ENCODE measurements at places on chromosomes 11 and 22. TPM values are rescaled to one million over a fixed set of nuclear protein-coding genes. Genes with fewer than 3 reads are reported as not detected.

- no peak for DNase-seq
These were observed 14.4 kb downstream of the YWHAH start for GRCh38 chr22:31958625-31959239.

DNA sequence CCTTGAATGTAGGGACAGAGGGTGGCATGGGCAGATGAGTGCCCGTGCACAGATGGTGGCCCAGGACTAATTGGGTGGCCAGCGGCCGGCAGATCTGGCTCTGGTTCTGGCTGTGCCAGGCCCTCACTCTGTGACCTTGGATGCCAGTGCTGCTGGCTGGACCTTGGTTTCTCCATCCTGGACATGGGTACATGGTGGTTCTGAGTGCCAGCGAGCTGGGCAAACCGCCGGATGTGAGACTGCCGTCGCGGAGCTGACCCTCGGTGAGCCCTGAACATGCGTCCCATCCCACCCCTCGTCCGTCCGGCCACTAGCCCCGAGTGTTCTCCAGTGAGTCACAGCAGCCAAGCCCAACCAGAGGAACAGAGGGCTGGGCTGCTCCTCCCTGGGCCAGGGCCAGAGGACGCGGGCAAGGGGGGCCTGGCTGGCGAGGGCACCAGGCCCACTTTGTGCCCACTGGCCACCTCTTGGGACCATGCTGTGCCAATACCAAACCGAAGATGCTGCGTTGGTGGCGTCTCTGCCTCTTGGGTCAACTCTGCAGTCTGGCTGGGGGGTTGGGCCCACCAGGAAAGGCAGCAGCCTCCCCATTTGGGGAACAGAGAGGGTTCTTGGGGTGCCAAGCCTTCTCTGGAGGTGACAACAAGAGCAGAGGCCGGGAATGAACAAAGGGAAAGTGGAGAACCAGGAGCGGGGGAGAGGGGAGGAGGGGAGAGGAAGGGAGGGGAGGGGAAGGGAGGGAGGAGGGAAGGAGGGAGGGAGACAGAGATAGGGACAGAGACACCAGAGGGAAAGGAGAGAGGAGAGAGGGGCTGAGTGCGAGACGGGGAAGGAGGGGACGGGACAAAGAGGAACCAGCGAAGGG, 10.7 kb downstream of the LSP1 start:
- DNase-seq = peak; percentile 86

GRCh38 chr11:8934742-8935488, 2.2 kb upstream of the C11orf16 start:
- peak; percentile 90 for DNase-seq

DNA sequence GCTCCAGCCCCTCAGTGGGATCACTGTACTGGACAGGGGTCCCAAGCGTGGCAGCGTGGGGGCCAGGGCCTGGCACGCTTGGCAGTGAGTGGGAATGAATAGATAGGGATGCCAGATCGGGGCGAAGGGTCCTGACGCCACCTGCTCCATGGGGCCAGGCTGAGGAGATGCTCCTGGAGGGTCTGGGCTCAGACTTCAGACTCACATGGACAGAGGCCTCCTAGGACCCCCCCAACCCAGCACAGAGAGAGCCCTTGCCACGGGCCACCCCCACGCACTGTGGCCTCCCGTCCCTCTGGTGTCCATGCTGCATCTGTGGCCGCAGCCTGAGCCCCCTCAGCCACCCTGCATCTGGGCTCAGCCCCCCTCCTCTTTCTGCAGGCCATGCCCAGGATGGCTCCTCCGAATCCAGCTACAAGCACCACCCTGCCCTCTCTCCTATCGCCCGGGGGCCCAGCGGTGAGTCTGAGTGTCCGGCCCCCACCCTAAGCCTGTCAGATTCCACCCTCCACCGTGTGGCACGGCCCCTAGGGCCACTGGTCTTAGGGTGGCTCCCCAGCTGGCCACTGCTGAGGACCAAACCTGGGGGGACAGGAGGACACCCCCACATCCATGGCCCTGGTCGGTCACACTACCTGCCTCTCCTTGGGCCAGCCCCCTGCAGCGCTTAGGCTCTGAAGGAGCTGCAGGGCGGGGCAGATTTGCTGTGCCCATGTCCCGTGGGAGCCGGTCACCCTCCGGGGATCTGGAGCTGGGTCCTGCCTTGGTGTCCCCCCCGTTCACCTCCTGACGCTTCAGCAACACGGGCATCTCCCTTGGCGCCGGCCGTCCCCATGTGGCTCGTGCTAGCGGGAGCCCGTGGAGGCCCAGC, 2.7 kb downstream of the MUC5AC start:
- no peak for DNase-seq

DNA sequence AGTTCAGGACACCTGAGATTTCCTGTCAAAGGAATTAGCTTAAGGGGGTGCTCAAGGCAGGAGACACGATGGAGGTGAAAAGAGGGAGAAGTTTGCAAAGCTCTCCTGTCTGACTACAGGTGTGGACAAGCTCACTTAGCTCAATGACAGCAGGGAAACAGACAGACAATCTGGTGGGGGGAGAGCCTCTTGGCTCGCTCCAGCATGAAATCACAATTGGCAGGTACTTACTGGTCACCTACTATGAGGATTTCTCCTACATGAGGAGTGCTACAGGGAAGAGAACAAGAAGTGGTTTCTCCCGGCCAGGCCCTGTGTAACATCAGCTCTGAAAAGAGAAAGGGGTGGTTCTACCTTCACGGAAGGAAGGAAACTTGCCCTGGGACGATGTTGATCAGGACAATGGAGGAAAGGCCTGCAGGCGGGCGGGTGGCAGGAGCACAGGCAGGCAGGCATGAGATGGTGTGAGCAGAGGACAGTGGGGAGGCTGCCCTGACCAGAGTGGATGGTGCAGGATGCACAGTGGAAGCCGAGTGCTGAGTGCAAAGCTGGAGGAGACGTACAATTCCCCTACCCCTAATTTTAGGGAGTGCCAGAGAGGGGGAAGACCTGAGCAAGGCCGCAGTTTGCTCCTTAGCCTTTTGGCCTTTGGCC, 57.9 kb upstream of the CRTAM start:
- DNase-seq = no peak

DNA sequence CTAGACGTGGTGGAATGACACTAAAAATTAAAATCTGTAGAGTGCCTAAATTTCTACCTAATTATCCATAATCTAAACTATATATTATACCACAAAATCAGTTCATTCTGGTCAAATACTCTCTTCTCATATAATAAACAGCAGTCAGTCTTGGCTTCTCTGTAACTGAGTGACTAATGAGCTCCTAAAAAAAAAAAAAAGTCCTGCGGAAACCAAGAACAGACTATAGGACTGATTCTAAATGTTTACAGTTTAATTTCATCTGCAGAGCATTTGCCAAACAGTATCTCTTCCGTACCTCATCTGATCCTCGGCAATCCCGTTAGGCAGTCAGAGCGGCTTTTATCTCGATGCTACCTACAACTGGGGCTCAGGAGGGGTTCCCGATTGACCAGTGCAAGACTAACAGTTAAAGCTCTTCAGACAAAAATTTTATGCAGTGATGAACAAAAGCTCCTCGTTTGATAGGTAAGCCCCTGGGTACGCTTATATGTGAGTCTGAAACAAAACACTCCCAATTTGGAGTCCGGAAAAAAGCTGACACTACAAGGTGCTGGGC, 686 bp downstream of the KIF18A start:
- DNase-seq = peak; percentile 37

DNA sequence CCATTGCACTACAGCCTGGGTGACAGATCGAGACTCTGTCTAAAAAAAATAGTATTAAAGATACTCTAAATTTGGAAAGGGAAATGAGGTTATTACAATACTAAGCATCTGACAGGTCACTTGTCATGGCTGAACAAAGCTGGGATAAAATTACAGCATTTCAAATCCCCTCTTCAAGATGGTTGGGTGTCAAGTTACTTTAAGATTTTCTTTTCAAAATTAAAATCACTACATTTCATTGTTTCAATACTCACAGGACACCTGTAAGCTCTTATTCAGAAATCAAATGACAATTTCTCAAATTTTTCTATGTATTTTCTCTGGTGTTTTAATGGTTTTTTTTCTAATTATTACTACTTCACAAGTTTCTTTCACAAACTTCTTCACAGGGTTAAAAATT, 5.7 kb downstream of the TAF1D start:
- no peak for DNase-seq

- peak; percentile 80 for DNase-seq
These were observed 45.1 kb downstream of the C11orf96 start for GRCh38 chr11:43987384-43988039.

DNA sequence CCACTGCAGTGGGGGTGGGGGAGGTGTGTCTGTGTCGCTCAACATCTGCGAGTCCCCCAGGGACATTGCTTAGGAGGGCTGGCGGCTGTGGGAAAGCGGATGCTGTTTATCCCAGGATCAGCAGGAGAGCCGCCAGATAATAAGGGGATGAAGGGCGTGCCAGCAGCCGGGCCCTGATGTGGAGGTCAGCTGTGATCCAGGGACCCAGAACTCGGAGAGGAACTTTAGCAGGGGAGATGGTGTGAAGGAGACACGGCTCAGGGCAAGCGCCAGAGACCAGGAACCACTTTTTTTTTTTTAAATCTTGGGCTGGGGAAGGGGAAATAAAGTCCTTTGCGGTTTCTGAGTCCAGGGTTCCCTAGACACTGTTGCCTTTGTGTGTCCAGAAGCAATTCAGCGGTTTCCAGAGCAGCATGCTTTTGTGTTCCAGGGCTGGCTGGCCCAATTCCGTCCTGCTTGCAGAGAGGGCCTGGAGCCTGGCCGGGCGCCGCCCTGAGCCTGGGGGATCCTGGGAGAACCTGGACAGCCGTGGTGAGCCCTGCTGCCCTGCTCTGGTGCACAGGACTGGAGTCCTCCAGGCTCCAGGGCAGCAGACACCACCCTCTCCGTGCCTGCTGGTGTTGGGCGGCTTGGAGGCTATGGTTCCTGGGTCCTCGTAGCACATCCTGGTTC, at the start of gene GRAMD4:
GRAMD4 (plus strand) TSS at position 557 of the 672 bp plus-strand sequence. CDS start 6,414 bp downstream, outside the sequence.
- no peak for DNase-seq

GRCh38 chr11:79570104-79570503, 129.3 kb upstream of the TENM4 start:
- DNase-seq = no peak

- peak; percentile 1 for DNase-seq
These were observed 30.1 kb upstream of the TMEM45B start for GRCh38 chr11:129785383-129786111.

GRCh38 chr22:36486619-36487384, 5.4 kb upstream of the TXN2 start:
- DNase-seq = peak; percentile 68

DNA sequence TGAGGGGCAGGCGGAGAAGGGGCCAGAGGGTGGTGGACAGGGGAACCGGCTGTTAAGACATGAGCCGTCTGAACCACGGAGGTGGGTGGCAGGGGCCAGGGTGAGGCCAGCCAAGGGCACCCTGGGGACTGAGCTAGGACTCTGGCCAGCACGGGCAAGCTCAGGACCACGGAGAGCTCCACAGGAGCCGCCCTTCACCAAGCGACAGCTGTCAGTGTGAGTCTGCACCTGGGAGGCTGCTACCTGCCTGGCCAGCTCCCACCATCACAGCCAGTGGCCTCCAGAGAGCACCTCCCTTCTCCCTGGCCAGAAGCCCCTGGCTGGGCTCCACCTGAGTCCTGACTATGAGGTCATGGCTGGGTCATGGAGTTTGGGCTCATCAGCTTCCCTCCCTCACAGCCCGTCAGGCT, 21.6 kb downstream of the MGAT3 start:
- DNase-seq = peak; percentile 6

DNA sequence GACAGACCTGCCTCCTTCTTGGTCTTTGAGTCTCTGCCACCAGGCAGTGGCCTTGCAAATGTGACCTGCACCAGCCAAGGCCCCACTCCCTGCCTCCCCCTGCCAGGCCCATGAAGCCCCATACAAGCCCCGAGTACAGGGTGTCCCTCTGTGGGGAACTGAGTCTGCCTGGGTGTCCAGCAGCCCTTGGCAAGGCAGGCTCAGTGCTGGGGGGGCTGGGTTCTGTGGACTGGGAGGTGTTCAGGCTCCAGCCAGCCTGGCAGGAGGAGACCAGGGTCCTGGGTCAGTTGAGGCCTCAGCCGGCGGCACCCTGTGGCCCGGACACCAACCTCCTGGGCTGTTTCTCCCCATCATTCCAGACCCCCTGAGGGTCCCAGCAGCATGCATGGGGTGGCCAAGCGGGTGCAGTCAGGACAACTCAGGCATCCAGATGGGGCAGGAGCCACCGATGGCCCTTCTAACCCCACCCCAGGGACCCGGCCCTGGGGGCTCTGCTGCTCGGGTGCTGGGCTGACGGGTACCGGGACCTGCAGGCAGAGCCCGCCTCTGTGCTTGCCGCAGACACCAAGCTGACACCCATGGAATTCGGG, 5.7 kb downstream of the MUC5AC start:
- no peak for DNase-seq

GRCh38 chr11:1791912-1792311, 28.2 kb upstream of the CTSD start:
- no peak for DNase-seq

- DNase-seq = peak; percentile 50
These were observed 1.0 kb upstream of the TOB2 start for GRCh38 chr22:41447435-41448188.

Gene KRTAP5-7
- not detected for polyA plus RNA-seq

Gene C11orf52
- 1.1 TPM for polyA plus RNA-seq

Gene SLC17A6
- polyA plus RNA-seq = not detected

Gene CNGA4
- 0.07 TPM for polyA plus RNA-seq

Gene FAM83F
- polyA plus RNA-seq = not detected

Gene LRRC32
- 13.7 TPM for polyA plus RNA-seq

Gene ALDH3B1
- 28.5 TPM for polyA plus RNA-seq

Gene KLHDC7B
- 0.05 TPM for polyA plus RNA-seq

Gene ACRV1
- polyA plus RNA-seq = not detected

Gene CSF2RB
- polyA plus RNA-seq = not detected

Gene SLC25A18
- polyA plus RNA-seq = 0.05 TPM

Measured in IMR-90 (cell line).